ENCODE measurements at places on chromosomes 4 and X. TPM values are rescaled to one million over a fixed set of nuclear protein-coding genes. Genes with fewer than 3 reads are reported as not detected.

Gene NHSL2
- 0.26 TPM for total RNA-seq

Gene GAGE2A
- not detected for total RNA-seq

Gene SYTL4
- total RNA-seq = not detected

Gene FAM184B
- total RNA-seq = not detected

Gene DBET
- total RNA-seq = not detected

Gene FOXO4
- 15.3 TPM for total RNA-seq

Gene CCSER1
- total RNA-seq = 0.09 TPM

Gene ZAR1
- total RNA-seq = not detected

Data from activated T-cell treated with anti-CD3 and anti-CD28 coated beads, Interleukin-2, amount 50 U/mL, for 72 hours (primary cell).